ENCODE measurements at places on chromosomes 2 and 18. TPM values are rescaled to one million over a fixed set of nuclear protein-coding genes. Genes with fewer than 3 reads are reported as not detected.

- DNase-seq = peak; percentile 58
Measured at GRCh38 chr2:224658780-224659405, 57.3 kb downstream of the CCDC195 start.

DNA sequence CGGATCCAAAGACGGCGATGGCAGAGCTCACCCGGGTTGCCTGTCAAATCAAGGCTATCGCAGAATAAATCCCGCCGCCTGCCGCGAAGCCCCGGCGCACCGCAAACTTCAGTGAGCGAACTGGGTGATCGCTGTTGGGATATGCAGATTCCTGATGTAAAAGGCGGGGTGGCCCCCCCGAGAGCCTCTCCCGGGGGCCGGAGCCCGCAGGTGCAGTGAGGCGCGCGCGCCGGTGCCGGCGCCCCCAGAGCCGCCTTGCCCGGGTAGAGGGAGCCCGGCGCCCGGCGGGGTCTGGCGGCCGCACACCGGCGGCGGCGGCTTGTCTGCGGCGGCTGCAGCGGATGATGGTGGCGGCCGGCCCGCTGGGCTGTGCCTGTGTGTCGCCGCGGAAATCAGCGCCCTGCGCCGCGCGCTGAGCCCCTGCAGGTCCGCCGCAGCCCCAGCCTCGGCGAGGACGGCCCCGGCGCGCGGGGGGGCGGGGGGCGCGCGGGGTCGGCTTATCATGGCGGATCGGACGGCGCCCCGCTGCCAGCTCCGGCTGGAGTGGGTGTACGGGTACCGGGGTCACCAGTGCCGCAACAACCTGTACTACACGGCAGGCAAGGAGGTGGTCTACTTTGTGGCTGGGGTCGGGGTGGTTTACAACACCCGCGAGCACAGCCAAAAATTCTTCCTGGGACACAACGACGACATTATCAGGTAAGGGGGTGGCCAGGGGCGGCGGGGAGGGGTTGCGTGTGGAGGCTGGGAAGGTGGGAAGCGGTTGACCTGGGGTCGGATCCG lies 1.3 kb downstream of the EML6 start:
- DNase-seq = peak; percentile 69

GRCh38 chr2:62292190-62292589 lies 96.3 kb downstream of the B3GNT2 start:
- DNase-seq = peak; percentile 55

GRCh38 chr18:28767727-28768211 lies 590.8 kb upstream of the CDH2 start:
- peak; percentile 72 for DNase-seq

DNA sequence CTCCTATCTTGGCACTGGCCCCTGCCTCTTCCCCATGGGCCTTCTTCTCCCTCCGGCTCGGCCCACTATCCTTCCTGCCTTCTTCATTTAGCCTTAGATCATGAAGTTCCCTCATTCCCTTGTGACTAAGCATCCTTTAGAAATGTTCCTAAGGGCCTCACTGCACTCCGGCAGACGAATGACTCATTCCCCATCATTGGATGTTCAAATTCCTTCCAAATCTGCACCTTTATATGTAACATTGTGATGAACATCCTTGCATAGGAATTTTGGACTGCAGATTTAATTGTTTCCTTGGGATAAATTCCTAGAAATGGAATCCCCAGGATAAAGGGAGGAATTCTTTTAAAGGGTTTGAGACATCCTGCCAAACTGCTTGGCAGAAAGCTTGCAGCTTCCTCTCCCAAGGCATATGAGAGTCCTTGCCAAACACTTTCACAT lies 19.0 kb downstream of the CRACDL start:
- peak; percentile 95 for DNase-seq

DNA sequence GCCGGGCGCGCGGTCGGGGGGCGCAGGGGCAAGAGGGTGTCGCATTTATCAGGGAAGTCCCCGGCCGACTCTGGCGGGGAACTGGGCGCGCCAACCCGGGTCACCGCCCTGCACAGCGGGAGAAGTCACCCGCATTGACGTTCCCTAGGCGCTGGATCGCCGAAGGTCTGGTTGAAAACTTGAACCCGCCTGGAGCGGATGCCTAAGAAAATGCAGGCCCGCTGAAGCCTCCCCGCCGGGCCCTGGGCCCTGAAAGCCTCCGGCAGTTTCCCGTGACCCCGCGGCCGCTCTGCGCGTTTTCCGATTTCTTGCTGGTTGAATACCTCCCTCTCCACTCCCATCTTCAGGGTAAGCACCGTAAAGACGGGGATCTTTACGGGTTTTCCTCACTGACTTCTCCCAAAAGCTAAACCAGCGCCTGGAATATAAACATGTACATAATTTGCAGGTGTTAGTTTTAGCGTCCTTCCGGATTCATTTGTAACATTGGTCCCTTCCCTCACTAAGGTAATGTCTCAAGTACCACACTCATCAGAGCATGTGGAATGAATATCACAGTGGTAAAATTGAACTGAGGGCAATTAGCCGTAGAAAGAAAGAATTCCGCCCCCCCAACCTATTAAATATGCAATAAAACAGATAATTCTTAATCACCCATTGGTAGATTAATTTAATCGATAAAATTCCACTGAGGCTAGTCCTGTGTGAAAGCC lies 675 bp upstream of the SPIRE1 start:
- DNase-seq = peak; percentile 91

- DNase-seq = peak; percentile 84
Measured at GRCh38 chr18:56709463-56709862, 58.3 kb downstream of the WDR7 start.

Gene LRP1B
- not detected for total RNA-seq

GRCh38 chr2:109178968-109179367 lies 50.0 kb downstream of the SH3RF3 start:
- DNase-seq = no peak

Gene LBX2
- 5.4 TPM for total RNA-seq

- peak; percentile 80 for DNase-seq
Measured at GRCh38 chr2:223007531-223007930, 44.5 kb upstream of the KCNE4 start.

DNA sequence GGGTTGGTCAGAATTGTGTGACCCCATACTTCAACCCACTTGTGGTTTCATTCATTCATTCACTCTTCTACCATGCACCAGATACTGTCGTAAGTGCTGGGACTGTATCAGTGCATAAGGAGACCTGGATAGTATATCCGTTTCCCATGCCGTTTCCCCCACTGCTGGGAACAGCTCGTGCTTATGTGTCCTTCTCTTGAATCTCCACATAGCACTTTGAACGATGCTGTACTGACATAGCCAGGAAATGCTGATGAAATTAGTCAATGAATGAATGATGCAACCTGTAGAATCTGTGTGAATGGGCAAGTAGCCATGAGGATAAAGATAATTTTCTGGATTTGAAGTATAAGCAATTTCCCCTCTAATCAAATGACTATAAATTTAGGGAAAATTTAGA lies 276.1 kb downstream of the BCL2 start:
- no peak for DNase-seq

Gene NXPH2
- total RNA-seq = not detected

Gene NR4A2
- 0.72 TPM for total RNA-seq

DNA sequence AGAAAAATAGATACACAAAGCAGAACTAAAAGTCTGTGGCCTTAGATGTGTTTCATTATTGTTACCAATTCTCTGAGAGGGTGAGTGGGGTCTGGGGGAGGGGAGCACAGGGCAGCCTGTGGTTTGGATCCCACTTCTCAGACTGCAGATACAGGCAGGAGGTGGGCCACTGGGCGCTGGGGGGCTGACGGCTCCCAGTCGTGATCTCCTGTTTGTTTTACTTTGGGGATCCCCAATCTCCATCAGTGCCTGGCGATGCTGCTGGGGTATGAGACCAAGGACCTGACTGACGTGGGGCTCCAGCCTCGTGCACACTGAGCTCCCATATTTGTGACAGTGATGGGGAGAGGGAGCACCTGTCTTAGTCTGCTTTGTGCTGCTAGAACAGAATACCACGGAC lies 54.9 kb downstream of the EDAR start:
- peak; percentile 44 for DNase-seq

DNA sequence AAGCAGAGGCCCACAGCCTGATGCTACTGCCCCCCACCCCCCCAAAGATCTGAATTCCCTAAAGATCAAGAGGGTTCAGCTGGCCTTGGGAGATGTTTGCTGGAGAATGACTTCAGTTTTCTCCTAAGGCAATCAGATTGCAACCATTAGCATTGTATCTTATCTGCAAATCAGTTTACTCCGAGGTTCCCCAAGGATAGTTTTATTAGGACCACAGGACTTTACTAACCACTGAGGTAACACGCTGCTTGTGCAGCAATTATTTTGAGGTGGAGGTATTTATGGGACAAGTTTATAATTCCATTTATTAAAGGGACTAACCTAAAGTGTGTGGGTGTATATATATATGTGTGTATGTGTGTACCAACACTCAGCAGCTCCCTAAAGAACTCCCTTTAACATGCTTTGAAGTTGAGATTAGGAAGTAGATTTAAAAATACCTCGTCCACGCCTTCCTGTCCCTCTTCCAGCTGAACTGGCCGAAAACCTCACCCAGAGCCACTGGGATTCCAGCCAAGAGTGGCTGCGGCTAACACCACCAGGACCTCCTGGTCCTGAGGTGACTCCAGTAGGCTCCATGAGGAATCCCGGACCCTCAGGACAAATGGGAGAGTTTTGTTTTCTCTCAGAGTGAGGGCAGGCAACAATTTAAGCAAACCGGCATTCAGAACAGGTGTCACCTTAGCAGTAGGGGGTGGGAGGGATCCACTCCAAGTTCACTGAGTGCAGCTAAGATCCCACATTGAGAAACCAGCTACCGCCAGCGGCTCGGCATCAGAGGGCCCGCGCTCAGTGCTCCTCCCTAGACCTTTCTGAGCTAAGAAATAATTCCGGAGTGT lies 3.0 kb upstream of the DLX1 start:
- peak; percentile 81 for DNase-seq

DNA sequence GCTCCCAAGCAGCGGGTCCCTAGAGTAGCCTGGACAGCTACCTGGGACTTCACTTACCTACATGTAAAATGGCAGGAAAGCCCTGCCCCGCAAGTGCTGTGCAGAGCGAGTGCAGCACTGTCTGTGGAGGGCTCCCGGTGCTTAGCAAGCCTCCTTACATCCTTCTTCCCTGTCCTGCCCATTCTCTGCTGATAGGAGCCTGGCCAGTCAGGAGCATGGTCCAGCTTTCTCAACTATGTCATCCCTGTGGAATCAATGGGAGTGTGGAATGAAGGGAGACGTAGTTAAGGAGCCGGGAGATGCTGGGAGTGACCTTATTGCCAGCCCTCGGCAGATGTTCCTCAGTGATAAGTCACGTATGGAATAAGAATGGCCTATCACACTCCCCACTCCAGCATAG lies 661.9 kb upstream of the ID2 start:
- no peak for DNase-seq

Gene UGT1A3
- not detected for total RNA-seq

Gene ST8SIA5
- under 0.01 TPM for total RNA-seq

DNA sequence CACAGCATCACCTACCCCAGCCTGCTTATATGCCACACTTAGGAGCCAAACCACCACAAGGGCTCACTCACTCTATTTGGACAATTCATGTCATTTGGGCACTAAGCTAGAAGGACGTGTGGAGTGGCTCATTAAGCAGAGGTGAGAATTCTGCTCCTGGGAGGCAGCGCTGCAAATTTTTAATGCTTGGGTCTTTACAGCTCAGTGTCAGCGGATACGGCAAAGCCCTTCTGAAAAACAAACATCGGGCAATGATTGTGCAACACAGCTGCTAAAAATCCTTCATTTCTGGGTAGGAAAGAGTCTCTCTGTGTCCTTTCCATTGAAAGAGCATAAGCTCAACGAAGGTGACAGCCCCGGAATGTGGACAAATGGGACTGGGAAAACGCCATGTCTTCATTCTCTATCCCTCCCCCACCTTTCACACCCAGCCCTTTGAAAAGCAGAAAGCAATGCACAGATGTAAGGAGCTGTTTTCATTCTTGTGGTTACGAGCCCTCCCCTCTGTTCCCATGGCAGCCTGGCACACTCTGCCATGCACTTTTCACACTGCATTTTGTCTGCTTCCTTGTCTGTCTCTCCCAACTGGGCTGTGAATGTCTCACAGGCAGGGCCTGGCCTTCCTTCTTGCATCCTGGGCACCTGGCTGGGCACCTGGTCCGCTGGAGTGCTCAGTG lies 16.0 kb downstream of the TMEM177 start:
- DNase-seq = peak; percentile 94

DNA sequence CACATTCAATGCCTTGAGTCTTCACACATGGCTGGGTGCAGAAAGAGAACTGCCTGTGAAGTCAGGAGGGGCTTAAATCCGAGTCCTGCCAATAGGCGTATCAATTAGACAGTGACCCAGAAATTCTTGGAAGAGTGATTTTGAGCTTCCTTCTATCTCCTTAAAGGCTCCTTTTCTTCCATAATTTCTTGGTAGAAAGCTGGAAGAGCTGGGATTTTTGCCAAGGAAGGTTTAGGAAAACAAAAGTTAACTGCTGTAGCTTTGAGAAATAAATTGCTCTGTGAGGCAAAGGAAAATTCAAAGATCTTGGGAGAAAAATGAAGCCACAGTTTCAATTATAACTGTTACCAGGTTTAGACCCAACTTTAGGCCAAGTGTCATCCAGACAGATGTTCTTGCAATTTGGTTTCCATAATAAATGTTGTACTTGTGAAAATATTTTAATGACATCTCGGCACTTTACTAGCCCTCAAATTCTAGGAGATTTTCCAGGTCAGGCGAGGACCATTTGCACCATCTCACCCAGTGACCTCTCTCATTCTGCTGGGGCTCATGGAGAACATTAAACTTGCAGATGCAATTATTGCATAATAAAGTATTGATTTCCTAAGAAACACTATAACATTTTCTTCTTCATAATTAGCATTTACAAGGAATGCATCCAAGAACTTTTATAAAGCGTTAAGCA lies 329.7 kb upstream of the MEIS1 start:
- no peak for DNase-seq

- DNase-seq = no peak
Measured at GRCh38 chr2:196186266-196186980, 15.0 kb upstream of the STK17B start.

DNA sequence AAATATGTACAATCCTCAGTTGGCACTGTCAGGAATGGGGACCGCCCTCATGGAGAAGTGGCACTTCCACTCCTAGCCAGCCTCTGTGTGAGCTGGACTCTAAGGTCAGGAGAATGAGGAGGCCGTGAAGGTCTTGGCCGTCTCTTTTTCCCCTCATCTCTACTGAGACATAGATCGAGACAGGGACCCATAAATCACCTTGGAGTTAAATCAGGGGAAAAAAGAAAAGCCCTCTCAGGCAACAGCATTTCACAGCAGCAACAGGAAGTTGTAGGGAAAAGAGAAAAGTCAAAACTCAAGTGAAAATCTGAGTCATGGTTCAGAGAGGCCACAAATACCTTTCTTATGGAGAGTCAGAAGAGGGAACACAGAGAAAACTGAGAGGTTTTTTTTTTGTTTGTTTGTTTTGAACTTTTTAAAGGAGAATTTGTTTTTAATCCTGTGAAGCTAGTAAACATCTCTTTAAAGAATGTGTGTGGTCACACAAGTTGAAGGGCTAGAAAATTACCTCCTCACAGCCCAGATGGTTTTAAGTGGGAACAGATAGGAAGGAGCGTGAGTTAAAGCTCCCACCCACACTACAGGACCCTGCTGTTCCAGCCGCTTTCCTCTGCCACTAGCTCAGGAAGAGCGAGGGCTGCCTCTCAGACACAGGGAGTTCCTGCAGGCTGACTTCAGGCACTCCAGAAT lies 30.6 kb upstream of the CYP1B1 start:
- DNase-seq = peak; percentile 37

Gene CEP192
- total RNA-seq = 29.8 TPM

Gene CHMP3
- total RNA-seq = 76.0 TPM

- no peak for DNase-seq
Measured at GRCh38 chr2:21793461-21793860, 669.7 kb downstream of the TDRD15 start.
